NCI-H1417 treated with DMSO at 0.1 percent for 48 hours (cell line): ENCODE measurements at places on chromosomes 4 and X.

GRCh38 chr4:10466161-10466560 is 8.9 kb upstream of the ZNF518B start:
- no peak for DNase-seq

GRCh38 chr4:39542611-39543012 is 15.4 kb upstream of the UGDH start:
- DNase-seq = no peak

DNA sequence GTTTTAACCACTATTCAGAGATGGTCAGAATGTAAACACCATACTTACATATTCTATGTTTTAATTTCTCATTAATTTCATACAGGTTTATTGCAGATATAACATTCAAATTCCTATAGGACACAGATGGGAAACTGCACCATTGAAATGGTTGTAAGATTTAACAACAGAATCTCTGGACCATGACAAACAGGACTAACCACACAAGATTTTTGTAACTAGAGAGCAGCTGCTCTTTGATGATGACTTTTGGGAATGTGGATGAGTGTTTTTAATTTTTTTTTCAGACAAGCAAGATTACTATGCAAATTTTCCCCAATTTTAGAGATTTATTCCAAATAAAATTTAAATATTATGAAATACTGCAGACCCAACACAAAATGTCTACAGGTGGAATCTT is 610.2 kb downstream of the PCDH18 start:
- no peak for DNase-seq

DNA sequence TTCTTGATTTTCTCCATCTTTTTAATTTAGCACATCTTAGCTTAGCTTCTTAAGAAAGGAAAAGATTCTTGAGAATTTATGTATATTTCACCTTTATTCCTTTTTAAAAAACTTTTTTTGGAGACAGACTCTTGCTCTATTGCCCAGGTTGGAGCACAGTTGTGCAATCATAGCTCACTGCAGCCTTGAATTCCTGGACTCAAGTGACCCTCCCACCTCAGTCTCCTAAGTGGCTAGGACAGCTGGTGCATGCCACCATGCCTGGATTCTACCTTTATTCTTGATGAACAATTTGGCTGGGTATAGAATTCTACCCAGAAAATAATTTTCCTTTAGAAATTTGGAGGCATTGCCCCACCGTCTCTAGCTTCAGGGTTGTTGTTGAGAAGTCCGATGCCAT is 19.5 kb upstream of the SH3D19 start:
- no peak for DNase-seq

GRCh38 chr4:185638548-185639301 is 103.4 kb upstream of the PDLIM3 start:
- DNase-seq = no peak

GRCh38 chr4:46956451-46956850 is 36.9 kb downstream of the GABRA4 start:
- no peak for DNase-seq

GRCh38 chr4:126268106-126268505 is 953.4 kb downstream of the FAT4 start:
- no peak for DNase-seq

DNA sequence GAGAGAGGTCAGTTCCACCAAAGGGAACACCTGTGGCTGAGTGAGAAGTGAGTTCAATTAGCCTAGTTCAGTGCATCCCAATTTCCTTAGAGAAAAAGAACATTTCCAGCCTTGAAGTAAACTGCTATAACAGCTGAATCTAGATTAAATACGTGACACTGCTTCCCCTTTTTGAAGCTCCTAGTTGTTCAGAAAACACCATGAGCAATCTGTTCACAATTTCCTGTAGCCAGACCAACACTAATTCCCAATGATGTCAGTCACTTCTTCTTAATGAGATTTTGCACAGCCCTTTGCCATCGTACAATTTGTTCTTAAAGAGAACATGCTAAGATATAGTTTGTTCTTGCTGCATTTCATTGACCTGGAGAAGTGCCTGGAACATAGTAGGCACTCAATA is 144.6 kb upstream of the EDNRA start:
- no peak for DNase-seq

DNA sequence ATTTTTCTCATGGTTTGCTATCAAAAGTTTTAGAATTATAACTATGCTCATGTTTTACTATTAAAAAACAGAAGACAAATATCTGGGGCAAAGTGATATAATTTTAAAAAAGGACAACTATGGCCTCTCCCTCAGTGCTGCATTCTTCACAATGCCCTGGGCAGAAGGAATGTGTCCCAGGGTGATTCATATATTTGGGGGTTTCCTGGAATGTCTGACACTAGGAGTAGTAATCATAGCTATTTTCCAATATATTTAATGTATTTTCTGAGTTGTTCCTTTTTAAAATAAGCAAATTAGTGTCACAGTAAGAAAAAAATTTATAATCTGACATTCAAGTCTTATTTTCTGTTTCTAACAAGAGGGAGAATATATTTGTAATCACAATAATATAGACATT is 281.7 kb downstream of the UNC5C start:
- no peak for DNase-seq

DNA sequence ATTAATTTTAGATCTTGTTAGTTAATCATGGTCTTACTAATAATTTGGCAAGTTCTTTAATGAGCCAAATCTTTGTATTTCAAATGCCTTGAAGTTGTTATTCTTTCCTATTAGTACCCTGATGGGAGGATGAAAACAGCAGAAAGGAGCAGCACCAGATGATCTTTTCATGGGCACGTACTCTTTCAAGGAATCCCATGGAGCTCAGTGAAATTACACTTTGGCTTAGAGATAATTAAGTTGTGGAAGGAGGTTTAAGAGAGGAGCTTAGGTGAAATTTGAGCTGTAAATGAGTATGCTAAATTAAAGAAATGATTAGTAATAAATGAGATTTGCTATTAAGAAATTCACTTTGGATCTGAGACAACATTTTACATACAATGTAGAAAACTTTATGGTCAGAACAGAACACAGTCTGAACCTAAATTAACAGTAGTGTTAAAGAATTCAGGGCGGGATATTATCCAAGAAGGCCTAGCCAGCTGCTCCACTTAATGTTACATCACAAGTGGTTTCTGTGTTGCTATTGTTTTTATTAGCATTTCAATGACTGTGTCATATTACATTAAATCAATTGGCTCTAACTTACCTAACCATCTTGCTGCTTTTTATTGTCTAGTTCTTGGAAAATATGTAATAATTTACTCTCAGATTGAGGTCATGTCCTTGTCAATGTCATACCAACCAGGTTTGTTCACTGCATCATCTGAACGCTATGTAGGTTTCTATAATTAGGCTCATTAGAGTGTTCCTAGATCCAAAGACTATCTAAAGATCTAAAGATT is 3.9 kb downstream of the MTHFD2L start:
- no peak for DNase-seq

DNA sequence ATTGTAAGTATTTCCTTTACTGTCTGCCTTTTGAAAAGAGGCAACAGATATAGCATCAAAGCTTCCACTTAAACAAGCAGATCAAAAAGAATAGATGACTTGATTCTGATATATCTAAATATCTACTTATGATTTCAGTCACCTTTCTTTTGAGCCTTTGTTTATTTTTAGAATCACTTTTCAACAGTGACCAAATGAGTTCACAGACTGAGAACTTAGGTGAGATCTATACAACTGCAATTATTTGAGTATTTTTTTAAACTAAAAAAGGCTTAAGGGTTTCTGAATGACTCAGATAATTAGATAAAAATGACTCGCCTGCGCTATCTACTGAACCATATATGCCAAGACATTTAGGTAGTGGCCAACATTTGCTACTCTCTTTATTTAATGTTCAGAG is 166.7 kb upstream of the KCNIP4 start:
- DNase-seq = no peak

DNA sequence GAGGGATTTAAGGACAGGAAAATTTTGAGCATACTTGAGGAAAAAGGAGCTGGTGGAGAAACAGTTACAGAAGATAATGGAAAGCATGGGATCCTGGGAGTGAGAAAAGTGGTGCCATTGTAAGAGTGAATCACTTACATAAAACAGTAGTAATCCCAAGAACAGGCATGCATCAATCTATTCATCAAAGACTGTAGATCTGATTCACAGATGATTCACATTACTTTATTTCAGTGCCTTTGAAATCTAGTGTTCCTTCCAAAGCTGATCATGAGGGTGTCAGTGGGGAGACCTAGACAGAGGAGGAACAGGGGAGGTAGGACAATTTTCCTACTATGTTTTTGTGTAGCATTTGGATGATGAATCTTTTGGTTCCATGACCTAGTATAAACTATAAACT is 102.7 kb downstream of the TAB3 start:
- DNase-seq = no peak

- no peak for DNase-seq
These were observed 35.3 kb upstream of the LGI2 start for GRCh38 chr4:25065932-25066590.

DNA sequence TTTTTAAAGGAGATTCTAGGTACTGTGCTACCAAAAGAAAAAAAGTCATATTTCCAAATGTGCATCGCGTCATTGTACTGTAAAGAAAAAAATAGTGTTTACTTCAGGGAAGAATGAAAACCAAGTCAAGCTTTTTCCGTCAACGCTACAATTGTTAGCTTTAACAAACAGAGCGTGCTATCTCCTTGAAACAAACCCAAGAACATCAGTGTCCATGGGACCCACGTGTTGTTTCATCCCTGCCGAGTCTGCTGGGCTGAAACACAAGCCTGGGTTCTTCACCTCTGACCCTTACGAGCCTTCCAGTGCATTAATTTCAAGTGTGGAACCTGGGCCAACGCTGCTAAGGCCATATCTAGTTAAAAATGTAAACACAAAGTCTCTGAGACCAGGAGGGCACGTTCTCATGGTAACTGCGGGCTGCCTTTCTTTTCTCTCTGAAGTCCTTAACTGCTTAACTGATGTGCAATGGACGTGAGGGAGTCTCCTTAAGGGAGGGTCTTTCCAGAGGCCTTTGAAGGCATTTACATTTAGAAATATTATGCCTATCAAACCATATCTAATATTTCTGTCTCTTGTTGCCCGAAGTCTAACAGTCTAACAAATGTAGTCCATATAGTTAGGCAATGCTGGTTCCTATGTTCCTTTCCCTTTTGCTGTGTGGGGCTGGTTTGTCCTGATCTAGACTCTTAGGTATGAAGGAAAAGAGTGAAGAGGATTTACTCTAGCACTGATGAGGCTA is 36.3 kb downstream of the ING2 start:
- no peak for DNase-seq

DNA sequence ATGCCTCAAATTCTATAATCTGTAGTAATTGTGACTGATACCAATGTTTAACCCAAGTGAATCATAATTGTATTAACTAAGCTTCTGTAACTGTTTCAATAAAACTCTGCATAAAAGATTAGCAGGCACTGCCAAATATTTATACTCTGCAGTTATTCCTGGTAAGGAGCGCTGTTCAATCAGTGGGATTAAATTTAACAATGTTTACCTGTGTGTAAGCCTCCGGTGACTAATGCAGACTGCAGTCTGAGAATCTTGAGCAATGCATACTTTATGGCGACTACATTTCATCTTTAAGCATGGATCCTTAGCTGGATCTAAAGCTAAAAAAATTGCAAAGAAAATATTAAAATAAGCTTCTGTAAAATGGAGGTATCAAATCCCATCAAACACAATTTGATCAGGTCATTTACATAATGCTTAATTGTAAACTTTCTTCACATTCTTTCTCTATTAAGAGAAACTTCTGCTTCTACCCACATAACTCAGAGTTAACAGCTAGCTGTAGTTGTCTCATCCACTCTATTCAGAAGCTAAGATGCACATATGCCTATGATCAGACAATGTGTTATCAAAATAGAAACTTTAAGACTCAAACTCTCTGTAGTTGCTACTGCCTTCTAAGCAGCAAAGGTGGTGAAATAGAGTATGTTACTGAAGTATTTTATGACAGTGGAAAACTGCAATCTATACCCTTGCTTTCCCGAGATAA is 234.0 kb downstream of the SPOCK3 start:
- no peak for DNase-seq

GRCh38 chrX:46381630-46382029 is 163.6 kb downstream of the ZNF674 start:
- DNase-seq = no peak
